ENCODE measurements at places on chromosomes 7 and 10.

GRCh38 chr7:34869057-34869456, 168.2 kb downstream of the DPY19L1 start:
- no peak for DNase-seq

DNA sequence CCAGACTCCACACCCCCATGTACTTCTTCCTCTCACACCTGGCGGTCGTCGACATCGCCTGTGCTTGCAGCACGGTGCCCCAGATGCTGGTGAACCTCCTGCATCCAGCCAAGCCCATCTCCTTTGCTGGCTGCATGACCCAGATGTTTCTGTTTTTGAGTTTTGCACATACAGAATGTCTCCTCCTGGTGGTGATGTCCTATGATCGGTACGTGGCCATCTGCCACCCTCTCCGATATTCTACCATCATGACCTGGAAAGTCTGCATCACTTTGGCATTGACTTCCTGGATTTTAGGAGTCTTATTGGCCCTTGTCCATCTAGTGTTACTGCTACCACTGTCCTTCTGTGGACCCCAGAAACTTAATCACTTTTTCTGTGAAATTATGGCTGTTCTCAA, 4.8 kb downstream of the OR2A25 start:
- DNase-seq, result no peak

DNA sequence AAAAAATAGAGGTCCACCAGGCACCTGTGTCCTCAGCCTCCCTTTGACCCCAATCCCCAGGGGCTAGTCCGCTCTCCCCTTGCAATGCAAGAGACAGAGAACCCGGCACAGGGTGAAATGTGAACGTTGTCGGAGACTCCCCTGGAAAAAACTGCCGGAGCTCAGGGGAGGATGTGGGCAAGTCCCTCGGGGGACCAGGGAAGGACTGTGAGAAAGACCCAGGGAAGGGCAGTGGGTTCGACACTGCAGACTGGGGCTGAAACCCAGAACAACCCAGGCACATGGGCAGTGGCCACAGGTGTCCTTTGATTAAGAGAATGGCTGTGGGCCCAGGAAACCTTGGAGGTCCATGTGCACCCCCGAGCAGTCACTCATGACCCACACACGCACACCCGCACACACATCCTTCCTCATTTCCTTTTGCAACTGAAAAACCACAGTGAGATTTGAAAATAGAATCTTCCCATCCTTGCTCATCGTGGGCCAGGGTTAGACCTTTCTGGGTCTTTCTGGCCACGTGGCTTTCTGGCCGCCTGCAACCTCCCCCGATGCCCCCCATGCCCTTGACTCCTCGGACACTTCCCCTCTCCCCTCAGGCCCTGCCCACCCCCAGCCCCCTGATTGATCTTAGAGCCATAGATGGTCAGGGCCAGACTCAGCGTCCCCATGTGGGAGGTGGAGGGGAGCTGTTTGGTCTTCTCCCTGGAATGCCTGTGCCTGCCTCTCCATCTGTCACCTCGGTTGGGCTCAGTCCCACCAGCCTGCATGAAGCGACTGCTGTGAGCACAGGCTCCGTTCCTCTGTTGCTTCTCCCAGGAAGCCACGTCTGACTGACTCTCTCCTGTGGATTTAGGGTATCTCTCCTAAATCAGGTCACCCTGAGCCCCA, 7.9 kb downstream of the LAT2 start:
- DNase-seq, result no peak

DNA sequence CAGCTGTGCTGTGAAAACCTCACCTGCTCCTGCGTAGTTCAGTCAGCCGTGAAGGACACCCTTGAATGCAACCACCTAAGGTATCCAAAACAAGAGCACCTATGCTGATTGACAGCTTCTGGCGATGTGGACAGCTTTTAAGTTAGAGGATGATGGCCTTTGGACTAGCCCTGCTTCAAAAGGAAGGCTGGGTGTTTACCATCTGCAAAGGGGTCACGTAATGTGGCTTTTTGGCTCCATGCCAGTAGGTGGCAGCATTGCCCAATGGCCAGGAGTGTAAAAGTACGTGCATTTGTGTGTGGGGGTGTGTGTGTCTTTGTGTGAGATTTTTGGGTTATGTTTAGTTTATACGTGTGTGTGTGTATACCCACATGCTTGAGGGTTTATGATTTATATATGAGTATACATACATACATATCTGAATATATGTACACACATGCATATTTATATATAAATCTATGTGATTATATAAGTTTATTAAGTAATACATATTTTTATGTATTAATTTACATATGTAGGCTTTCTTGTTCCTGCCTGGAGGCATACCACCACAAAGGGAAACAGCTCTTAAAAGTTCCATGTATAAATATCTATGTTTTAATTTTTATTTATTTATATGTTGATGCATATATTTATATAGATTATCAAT, 236.3 kb upstream of the ANKRD30A start:
- no peak for DNase-seq

GRCh38 chr10:125448596-125448995, 234.4 kb downstream of the TEX36 start:
- DNase-seq, result no peak

- no peak for DNase-seq
Measured at GRCh38 chr10:44161184-44161583, 223.7 kb downstream of the CXCL12 start.
